ENCODE measurements at places on chromosomes 1 and 21.

GRCh38 chr1:190138266-190138665, 339.4 kb downstream of the BRINP3 start:
- DNase-seq, result no peak

DNA sequence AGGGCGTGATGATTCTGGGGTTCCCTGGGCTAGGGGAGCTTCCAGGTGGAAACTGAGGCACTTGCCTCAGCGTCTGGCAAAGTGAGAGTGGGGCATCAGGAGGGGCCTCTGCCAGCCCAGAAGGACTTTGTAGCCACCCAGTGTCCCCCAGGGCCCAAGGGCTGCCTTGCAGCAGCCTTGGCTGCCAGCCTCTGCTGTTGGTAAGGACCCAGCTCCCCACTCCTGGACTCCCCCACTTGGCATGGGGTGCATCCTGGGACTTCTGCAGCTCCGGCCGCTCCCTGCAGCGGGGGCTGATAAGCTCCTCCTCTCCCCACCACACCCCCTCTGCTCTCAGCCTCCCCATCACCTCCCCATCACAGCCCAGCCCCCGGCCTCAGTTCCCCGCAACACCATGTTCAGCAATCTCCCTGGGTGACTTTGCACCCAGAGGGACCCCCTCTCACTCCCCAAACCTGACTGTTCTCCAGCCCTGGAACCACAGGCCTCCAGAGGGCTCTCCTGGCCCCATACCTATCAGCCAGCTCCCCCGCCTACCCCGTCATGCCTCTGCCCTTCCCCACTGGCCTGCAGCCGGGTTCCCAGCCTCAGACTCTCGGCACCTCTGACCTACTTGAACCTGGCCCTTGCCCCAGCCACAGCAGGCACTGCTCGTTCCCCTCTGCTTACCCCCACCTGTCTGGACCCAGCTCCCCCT, 113.0 kb downstream of the CRYAA start:
- DNase-seq, result no peak

- DNase-seq, result no peak
These were observed 604.6 kb downstream of the ADGRL2 start for GRCh38 chr1:82405333-82405732.

DNA sequence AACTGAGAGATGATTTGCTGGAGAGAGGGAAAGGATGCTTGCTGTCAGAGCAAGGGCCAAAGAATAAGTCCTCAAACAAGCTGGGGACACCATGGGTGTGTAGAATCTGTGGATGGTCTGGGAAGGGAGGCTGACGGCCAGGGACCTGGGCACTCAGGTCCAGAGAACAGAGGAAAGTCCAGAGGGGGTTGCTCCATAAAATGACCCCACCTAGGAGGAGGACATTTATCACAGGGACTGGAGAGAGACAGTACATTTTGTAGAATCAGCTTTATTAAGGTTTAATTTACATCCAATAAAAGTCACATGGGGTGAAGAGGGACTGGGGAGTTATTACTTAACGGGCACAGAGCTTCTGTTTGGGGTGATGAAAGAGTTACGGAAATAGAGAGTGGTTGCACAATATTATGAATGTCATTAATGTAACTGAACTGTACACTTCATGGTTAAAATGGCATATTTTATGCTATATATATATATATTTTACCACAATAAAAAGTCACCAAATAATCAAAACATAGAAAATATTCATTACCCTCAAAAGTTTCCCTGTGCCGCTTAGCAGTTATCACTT, 73.0 kb upstream of the ABCD3 start:
- no peak for DNase-seq

DNA sequence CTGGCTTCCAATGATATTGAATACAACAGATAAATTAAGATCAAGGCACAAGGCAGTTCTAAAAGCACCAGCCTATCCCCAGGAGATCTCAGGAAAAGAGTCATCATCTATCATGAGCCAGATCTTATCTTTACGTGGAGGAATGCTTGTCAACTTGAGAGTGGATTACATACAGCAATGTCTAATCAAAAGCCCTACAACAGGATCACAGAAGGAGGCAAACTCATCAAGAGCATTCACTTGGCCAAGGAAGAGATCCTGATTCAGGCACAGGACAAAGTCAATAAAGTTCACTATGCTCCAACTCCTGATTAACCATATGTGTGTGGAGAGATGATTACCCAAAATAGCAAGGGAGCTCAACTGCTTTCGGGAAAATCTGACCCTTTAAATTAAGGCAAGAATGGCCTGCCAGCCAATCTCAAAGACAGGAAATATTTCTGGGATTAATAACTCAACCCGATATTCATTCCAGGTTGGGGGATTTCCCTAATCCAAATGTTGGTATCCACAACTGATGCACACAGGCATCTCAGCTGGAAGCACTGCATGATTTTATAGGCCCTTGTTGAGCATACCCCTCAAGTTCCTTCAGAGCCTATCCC, 33.7 kb downstream of the TBX15 start:
- no peak for DNase-seq

DNA sequence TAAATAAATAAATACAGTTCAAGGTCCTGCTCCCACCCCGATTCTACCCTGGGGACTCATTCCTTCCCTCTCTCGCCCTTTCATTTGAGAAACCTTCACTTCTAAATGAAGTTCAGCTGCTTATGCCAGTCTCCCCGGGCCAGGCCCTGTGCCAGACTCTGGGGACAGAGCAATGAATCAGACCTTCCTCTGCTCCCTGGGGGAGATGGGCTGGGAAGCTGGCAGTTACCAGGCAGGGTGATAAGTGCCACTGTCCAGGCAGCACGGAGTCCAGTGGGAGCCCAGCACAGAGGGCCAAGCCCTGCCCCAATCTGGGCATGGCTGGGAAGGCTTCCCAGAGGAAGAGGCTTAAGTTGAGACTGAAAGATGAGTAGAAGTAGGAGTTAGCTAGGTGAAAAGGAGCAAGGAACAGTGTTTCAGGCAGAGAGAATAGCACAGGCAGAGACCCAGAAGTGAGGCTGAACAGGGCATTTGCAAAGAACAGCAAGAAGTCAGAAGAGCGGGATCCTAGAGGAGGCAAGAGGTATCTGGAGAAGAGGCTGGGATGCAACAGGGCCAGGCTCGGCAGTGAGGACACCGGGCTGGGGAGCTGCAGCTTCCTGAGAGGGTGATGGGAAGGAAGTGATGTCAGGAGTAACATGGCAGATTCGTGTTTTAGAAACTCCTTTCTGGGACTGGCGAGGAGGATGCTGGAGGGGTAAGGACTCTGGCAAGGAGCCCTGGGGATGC, 13.5 kb downstream of the KCNQ4 start:
- DNase-seq, result no peak

DNA sequence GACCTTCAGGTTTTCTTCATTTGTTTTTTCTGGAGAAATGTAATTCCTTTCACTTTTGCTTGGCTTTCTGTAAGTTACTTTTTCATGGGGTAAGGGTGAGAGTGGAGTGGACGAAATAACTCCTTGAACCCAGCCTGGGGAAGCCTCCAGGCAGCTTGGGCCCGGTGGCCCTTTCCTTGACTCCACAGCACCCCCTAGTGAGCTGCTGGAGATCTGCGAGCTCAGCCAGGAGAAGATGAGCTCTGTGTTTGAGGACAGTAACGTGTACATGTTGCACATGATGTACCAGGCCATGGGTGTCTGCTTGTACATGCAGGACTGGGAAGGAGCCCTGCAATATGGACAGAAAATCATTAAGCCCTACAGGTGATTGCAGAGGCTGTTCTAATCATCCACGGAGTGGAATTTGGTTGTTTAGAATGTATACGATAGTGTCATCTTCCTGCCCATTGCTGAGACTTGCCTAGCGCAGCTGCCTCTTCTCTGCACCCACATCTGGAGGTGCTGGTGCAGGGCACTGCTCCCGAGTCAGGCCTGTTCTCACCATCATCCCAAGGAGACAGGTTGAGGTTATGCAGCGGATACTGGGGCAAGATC, 51.0 kb downstream of the SMYD2 start:
- DNase-seq, result no peak

DNA sequence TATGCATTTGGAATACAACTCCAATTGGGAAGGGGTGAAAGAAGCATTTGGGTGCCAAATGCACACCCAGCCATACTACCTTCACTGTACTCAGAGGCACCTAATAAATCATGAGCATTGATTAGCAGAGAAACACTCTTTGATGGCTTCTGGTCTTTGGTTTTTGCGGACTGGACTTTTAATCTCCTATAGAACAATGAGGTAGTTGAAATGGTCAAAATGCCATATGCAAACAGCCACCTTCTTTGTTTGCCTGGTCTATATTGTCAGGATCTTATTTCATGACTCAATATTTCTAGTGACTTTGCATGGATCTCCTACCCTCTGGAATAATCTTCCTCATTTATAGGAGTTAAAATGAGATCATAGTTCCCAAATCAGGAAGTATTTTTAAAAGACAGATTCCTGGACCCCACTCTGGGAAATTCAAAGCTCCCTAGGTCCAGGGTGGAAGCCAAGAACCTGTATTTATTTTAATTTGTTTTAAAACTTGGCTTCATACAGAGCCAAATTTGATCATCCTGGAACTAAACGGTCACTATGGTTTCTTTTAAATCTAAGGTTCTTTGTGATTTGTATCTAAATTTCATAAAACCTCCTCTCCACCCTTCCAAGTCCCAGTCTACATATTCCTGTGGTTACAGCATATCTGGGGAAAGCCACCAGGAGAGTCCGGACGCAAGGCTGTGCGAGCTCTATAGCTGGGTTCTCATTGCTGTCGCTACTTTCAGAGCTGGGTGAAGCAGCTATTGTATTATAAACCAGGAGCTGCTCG, 8.7 kb downstream of the FAM3B start:
- DNase-seq, result no peak
